ENCODE measurements at places on chromosomes 2 and 18.

- DNase-seq = no peak
These were observed 230.7 kb downstream of the KCNH7 start for GRCh38 chr2:162607915-162608314.

- no peak for DNase-seq
These were observed 13.5 kb upstream of the IL1RL1 start for GRCh38 chr2:102297891-102298290.

DNA sequence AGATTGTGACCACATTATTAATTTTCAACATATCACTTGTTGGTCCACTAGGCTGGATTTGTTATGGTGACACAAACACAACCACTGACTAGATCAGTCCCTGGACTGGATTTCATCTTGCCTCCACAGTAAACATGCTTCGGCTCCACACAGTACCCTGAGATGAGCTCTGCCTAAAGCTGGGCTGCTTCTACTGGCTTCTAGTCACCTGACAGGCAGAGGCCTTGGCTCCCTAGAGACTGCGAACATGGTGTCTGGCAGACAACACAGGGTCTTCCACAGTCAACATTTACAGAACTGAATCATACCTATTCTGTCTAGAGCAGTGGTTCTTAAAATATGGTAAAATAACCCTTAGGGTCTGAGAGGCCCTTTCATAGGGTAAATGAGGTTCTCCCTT, 69.2 kb downstream of the RIT2 start:
- no peak for DNase-seq

DNA sequence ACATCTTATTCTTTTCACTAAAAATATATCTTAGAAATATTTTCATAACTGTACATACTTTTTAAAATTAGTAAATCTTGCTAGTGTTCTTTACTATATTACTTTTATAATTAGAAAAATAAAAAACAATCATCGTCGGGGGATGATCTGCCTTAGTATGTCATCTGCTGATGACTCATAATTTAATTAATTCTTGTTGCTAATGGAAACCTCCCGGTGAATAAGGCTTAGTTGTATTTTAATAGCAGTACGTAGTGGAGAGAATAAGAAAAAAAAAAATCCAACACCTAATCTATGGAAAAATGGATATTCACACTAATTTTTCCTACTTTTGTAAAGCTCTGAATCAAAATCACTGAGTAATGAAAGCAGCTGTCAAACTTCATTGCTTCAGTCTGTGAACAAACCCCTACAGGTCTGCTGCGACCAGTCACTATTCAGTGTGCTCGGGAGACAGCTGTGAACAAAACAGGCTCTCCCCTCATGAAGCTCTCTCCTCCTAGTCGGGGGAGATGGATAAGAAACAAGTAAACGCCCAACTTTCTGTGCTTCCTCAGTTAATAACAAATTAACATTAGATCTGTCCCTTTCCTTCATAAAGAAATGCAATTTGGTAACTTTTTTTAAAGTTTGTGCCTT, 97.4 kb upstream of the UPP2 start:
- DNase-seq = no peak

GRCh38 chr2:233844836-233845235, 9.5 kb downstream of the HJURP start:
- no peak for DNase-seq

- DNase-seq = no peak
These were observed 10.7 kb upstream of the IAH1 start for GRCh38 chr2:9463698-9464034.
